ENCODE measurements at places on chromosomes 1 and 21.

- H3K36me3 ChIP-seq = no peaks in the 10 kb centered on the region
- no peak overlapping the region for H3K27ac ChIP-seq
- H3K4me3 ChIP-seq = no peak overlapping the region
These were observed 78.3 kb upstream of the BCL9 start for GRCh38 chr1:147463022-147463421.

DNA sequence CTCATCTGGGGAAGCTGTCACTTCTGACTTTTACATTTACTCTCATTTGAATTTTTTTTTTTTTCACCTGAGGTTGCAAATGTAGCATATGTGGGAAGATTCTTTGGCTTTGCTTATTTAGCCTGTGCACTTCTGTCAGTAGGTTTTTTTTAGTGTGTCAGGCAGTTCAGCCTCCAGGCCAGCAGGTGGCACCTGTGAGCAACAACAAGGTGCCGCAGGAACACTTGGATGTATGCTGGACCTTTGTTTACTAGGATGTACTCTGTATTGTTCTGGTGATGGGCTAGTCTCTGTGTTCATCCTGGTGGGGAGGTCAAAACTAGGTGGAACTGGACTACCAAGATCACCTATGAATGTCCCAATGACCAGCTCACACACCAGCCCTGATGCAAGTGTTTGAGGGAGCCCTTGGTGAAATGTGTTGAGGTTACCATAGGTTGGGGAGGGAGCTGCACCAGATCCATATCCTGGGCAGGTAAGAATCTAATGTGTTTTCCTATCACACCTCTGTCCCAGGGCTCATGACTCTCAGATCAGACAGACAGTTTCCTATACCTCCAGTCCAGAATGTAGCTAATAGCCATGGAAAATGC is 618.2 kb downstream of the BRINP3 start:
- H3K36me3 ChIP-seq = no peaks in the 10 kb centered on the region
- no peaks in the 10 kb centered on the region for H3K4me1 ChIP-seq
- DNase-seq = no peak

GRCh38 chr1:7641587-7642417 is 129.3 kb upstream of the VAMP3 start:
- H3K4me3 ChIP-seq = no peak overlapping the region
- DNase-seq = no peak
- H3K27ac ChIP-seq = no peak overlapping the region
- no peaks in the 10 kb centered on the region for H3K27me3 ChIP-seq

DNA sequence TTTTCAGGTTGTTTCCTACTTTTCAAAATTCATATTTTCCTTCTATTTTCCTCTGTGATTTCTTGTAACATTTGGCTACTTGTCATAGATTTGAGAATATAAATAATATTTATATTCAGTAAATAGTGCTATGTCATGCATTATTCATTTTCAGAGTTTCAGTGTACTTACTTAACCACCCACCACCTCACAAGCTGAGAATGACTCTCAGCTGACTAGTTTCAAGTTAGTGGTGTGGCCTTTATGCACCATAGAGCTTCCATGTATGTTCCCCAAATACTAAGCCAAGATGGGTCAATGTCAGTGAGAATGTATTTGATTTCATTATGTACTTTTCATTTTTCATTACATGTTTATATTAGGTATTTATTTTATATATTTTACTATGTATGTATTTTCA is 56.9 kb upstream of the RGS1 start:
- H3K27ac ChIP-seq = no peak overlapping the region
- no peaks in the 10 kb centered on the region for H3K4me1 ChIP-seq
- H3K4me3 ChIP-seq = no peak overlapping the region
- no peak for DNase-seq

- H3K36me3 ChIP-seq = no peaks in the 10 kb centered on the region
- H3K4me1 ChIP-seq = no peaks in the 10 kb centered on the region
- H3K27me3 ChIP-seq = no peaks in the 10 kb centered on the region
- H3K4me3 ChIP-seq = no peak overlapping the region
- H3K27ac ChIP-seq = no peak overlapping the region
These were observed 37.5 kb upstream of the HOOK1 start for GRCh38 chr1:59776960-59777852.

DNA sequence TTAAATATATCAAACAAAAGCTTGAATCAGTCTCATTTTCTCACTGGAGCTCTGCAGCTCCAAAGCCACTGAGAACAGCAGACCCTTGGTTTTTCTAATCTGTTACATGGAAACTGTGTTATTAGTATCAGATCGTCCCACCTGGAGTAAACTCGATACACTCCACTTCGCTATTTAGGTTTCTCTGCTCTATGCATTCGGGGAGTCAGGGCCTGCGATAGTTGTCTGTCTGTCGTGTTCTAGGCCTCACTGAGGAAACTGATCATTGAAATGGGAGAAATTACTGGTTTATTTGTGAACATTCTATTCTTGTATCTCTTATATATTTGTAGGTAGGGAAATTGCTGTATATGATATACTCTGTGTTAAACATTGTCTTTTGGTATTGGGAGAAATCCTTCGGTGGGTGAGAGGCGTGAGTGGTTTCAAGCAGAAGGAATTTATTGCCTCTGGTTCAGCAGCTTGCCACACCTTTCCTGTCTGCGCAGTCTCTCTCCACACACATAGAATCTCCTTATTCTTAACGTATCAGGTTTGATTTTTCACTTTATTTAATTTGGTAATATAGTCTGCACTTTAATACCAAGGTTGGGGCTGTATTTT is 8.5 kb downstream of the PRDM2 start:
- peaks cover 7% of the 10 kb centered on the region for H3K4me1 ChIP-seq
- DNase-seq = no peak
- H3K4me3 ChIP-seq = no peak overlapping the region
- no peak overlapping the region for H3K27ac ChIP-seq
- H3K36me3 ChIP-seq = no peaks in the 10 kb centered on the region
- no peaks in the 10 kb centered on the region for H3K27me3 ChIP-seq

Data from ovary (tissue), 10 donors.